ENCODE measurements at places on chromosomes 2 and 18.

GRCh38 chr2:41905597-41906337 is 142.1 kb upstream of the PKDCC start:
- no peak for DNase-seq

GRCh38 chr2:12607971-12608370 is 108.8 kb upstream of the TRIB2 start:
- DNase-seq, result no peak

GRCh38 chr2:209277444-209277843 is 146.4 kb upstream of the MAP2 start:
- DNase-seq, result no peak

DNA sequence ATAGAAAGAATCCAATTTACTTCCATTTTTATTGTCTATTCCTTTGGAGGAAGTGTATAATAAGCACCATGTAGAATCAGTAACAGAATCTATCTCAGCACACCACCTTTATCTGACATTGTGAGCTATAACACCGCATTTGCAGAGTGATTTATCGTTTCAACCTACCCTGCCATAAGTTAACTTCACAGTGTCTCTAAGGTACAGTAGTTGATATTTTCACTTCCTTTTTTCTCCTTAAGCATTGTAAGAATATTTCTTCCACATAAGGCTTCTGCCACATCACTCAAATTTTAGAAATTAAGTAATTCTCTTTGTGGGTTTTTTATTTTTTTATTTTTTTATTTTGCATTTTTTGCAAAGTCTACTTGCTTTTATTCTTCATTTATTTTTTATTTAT is 107.1 kb downstream of the TMX3 start:
- DNase-seq, result no peak

DNA sequence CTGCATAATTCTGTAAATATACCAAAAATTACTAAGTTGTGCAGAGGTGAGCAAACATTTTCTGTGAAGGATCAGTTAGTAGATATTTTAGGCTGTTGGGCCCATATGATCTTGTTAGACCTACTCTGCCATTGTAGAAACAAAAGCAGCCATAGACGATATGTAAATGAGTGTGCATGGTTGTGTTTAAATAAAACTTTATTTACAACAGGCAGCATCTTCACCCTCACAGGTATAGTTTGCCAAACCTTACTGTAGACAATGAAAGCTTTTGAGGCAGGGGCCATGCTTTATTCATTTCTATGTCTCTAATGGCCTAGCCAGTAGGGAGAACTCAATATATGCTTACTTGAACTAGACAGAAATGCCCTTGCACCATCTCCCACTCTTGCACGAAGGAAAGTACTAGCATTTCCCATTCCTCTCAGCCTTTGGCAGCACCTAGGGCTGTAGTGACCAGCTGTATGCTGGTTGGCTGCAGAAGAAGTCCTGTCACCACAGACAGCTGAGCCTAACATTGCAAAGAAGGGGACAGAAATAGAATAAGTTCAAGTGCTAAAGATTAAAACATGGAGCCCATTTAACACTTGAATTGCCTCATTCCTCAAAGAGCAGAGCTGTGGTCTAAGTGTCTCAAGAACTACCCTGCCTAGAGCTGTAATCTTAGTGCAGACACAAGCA is 305.1 kb upstream of the MGAT5 start:
- DNase-seq, result no peak

GRCh38 chr2:236712961-236713673 is 143.5 kb downstream of the ACKR3 start:
- no peak for DNase-seq

DNA sequence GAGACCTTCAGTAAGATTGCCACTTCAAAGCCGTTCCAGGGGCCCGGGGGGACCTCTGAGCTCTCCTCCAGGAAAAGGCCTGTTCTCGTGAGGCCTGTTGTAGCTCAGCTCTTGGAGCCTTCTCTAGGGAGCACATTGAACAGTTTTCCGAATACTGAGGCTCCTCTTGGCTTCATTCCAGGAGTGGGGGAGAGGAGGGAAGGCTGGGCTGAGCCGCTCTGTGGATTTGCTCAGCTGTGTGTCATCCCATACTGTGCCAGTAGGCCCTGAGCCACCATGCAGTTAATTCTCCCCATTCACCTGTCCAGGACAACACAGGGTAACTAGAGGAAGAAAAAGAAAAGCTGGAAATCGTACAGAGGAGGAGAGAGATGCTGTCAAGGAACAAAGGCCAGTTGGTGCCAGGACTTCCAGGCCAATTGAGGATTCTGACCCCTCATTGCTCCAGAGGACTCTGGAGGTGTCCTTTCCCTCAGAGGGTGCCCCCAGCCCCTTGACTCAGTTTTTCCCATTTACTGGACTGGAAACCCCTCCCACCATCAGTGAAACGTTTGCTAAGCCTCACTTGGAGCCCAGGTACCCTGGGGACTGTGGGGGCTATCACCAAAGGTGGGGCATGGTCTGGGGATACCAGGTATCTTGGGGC is 41.4 kb downstream of the HS1BP3 start:
- peak; percentile 19 for DNase-seq

DNA sequence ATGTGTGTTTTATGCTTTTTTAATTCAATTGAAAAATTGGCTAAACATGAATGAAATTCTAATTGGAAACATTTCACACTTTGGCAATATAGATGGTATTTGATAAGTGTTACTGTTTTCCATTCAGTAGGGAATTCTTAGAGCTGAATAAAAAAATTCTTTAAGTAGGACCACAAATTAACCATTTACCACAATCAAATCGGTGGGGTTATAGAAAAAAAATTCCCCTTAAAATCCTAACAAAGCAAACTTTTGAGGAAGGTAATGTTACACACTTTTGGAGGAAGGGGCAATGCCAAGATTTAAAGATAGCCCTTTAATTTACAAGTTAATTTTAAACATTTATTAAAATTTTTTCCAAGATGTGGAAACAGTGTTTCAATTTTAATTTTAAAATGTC is 279.0 kb upstream of the FIGN start:
- no peak for DNase-seq

DNA sequence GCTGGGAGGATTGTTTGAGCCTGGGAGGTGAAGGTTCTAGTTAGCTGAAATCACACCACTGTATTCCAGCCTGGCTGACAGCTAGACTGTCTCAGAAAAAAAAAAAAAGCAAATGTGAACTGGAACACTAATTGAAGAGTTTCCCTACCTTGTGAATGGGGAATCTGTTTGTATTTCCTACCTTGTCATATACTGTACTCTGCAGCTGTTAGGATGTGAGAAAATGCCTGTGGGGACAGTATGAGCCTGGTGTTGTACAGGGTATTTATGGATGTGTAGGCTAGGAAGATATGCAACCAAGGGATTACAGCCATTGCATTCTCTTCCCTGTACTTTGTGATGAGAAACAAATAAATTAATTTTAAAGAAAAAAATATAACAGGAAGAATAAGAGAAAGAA is 113.3 kb upstream of the FAM117B start:
- DNase-seq, result no peak

DNA sequence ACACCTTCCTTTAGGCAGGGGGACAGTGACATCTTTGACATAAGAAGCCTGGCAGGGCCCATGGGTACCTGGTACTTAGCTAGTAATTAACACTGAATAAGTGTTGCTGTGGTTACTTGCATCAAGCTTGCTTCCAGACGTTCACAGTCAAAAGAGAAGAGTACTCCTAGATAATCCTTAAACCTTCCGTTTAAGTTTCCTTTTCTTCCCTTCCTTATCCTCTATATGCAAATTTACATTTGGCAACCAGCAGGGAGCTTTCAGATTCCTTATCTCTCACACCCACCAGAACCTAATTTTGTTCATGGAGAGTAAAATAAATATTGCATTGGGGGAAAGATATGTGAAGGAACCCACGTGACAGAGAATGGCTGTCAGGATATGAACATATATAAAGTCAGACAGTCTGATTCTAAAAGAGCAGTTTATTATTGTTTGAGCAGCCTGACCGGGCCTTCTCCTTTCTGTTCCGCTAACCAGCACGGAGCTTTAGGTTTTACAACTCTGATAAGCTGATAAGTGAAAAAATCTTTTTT is 7.8 kb upstream of the RAB31 start:
- DNase-seq, result no peak

DNA sequence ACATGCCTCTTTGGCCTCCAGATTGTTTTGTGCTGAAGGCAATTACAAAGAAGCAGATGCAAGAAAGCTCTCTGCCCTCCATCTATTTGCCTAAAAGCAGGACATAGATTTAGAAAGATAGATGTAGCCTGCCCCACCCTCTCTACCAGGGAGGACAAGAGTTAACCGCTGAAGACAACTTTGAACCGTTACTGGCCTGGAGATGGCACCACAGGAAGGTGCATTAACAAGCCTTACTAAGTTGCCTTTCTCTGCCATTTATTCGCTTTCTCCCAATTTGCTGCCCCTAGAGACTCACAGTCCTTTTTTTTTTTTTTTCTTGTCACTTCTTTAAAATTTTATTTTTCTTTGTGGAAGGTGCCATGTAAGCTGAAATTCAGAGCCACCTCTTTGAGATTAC is 28.8 kb upstream of the RMDN2 start:
- no peak for DNase-seq

- DNase-seq, result no peak
Measured at GRCh38 chr18:7946734-7947377, 379.7 kb downstream of the PTPRM start.

DNA sequence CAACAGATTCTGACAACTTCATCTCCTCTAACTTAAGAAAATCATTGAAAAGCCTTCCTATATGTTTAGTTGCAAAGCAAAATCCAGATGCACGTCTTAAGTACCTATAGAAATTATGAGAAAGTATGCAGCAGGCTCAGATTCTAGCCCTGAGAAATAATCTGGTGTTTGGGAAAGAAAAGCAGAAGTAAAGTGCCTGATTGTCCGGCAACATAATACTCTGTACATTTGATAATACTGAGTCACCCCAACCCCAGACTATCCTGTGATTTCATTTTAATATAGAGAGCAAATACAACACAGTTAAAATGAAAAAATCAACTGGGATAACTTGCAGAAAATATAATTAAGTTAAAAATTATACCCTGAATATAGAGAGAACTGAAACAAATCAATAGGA is 13.5 kb downstream of the RFX8 start:
- no peak for DNase-seq

DNA sequence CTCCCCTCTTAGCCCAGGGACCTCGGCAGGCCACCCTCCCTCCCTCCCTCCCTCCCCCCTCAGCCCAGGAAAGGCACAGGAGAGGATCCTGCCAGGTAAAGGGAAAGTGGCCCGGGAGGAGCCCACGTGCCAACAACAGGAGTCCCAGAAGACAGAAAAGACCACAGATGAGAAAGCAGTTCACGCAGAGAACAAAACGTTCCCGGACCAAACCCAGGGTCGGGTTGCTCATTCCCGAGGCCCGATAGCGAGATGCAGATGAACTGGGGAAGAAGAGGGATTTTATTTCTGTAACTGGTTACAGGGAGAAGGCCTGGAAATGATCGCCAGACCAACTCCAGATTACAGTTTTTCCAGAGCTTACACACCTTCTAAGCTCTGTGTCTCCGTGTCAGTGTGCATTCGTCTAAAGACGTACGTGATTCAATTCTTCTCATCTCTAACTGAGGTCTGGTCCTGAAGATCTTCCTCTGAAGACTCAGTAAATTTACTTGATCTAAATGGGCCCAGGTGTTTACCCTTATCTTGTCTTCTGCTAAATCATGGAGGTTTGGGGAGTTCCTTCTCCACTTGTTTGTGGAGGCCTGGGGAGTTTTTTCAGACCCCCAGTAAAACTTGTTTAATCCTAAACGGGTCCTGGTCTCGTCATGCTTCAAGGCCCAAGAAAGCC is 807 bp upstream of the NEU4 start:
- DNase-seq, result no peak

GRCh38 chr2:161471631-161472030 is 55.5 kb downstream of the TBR1 start:
- no peak for DNase-seq

- DNase-seq, result no peak
Measured at GRCh38 chr2:121521359-121521758, 9.3 kb upstream of the RNU4ATAC start.

Data from RWPE2 (cell line).